Inflammatory macrophage (primary cell): ENCODE measurements at places on chromosomes 2 and 18.

DNA sequence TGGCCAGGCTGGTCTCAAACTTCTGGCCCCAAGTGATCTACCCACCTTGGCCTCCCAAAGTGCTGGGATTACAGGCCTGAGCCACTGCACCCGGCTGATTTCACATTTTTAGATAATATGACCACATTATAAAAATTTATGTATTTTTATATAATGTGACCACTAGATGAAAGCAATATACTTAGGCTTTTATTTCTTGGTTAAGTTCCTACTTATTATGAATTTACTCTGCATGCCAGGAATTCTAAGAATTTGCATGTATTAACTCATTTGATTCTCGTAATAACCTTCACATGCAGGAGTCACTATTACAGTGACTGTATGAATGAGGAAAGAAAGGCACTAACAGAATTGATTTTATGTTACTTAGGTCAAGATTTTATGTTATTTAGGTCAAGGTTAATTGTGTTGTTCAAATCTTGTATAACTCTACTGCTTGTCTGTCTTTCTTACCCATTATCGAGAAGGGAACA, 25.6 kb upstream of the CASP8 start:
- no peak for DNase-seq

DNA sequence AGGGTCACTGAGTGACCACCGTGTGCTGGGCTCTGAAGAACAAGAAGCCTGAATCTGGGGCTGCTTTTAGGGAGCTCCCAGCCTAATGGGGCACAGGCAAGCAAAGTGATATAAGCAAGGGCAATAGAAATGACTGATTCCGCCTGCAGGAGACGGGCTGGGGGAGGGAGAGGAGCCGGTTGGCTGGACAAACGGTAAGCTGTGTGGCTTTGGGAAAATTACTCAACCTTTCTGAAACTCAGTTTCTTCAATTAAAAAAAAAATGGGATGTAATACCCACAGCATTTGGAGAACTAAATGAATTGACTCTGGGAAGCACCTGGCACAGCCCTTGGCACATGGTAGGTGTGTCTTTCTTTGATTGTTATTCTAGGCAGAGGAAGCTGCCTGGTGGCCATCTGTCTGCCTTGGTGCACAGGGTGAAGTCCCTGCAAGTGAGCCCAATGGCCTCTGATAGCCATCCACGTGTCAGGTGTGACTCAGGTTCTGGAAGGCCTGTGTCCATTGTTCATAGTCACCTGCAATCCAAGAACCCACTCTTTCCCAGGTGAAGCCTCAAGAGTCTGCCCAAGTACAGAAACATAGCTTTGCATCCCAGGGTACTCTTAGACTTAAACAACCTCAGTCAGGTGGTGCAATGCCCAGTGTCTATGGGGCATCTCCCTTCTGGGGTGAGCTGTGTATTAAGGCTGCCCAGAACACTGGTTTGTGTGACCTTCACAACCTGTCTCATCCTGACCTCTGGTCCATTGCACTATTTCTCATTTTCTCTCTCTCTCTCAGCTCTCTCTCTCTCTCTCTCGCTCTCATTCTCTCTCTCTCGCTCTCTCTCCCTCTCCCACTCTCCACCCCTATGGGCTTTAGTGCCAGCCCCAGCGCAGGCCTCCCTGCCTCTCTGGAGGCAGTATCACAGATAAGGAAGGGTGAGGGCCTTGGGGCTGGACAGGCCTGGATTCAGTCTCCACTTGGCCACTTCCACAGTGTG, 30.0 kb upstream of the NTSR2 start:
- no peak for DNase-seq

DNA sequence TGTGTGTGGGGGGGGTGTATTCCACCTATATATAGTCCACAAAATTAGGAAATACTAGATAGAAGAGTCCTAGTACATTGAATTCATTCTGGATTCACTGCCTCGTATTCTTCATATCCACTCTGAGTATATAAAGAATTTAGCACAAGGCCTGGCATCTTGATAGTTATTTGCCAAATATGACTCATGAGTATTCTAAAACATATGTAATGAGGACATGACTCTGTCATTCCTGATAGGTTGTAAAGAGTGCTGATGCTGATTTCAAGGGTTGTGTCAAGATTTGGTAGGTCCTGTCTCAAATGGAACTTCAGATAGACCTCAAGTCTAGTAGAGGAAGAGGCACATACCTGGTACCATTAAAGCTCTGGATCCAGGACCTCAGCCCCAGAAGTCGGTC, 173.4 kb upstream of the BOD1L2 start:
- no peak for DNase-seq

DNA sequence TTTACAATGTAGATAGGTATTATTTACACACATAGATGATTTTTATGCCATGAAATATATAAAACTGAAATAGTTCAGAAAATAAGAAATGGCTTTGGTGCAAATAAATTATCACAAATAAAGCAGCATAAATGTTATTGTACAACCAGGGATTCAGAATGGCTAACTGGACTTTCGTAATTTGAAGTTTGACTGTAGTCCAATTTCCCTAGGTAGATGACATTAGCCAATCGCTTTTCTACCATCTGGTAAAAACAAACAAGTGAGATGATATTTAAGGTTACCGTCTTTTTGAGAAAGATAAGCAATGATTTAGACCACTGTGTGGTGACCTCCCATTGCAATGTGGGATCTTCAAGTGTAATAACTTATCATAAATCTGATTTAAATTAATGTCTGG, 400.7 kb downstream of the LRRTM4 start:
- DNase-seq: no peak

GRCh38 chr2:2245500-2245899, 85.6 kb downstream of the MYT1L start:
- no peak for DNase-seq

GRCh38 chr18:77047803-77048419, 84.7 kb downstream of the MBP start:
- DNase-seq: no peak

DNA sequence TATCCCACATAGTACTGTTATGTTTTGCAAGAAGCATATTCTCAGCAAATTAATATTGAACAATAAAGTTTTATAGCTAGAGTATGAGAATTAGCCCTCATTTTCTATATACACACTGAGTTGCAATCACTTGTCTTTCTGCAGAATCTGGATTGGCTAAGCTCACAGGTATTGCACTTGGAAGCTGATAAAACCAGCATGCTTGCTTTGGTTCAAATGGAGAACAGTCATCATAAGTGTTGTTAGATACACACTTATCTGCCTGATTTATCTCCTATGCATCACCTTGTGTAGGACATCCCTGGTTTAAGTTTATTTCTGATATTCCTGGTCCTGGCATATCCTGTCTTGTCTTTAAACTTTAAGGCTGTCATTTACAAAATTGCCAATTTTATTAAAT, 38.0 kb upstream of the CYP20A1 start:
- DNase-seq: no peak

DNA sequence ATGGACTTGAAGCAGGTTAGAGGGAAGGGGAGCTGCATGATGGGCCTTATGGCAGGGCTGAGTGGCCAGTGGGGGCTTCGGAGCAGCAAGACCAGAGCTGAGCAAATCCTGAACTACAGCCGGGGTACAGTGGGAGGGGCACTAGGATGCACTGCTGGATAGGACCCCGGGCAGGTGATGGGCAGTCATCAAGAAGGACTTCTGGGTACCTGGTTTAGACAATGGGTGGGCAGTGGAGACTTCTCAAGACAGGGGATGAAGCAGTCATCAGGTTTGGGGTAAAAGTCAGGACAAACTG, 507.4 kb upstream of the MYT1L start:
- no peak for DNase-seq

DNA sequence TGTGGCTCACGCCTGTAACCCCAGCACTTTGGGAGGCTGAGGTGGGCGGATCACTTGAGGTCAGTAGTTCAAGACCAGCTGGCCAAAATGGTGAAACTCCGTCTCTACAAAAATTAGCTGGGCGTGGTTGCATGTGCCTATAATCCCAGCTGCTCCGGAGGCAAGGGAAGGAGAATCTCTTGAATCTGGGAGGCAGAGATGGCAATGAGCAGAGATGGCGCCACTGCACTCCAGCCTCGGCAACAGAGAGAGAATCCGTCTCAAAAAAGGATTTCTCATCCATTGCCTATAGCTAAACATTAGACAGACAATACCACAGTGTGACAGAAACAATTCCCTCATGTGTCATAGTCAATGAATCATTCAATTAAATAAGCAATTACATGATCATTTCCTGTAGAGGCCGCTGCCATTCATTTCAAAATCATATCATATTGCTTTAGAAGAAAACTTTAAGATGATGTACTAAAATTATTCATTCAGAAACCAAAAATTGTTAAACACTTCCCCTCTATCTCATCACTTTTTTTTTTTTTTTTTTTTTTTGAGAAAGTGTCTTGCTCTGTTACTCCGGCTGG, 69.5 kb upstream of the TGIF1 start:
- DNase-seq: peak; percentile 13
